NB4 (cell line): ENCODE measurements at places on chromosomes 5 and 9.
A peak's percentile ranks its signal among the peaks of the same experiment; 100 is the strongest.

DNA sequence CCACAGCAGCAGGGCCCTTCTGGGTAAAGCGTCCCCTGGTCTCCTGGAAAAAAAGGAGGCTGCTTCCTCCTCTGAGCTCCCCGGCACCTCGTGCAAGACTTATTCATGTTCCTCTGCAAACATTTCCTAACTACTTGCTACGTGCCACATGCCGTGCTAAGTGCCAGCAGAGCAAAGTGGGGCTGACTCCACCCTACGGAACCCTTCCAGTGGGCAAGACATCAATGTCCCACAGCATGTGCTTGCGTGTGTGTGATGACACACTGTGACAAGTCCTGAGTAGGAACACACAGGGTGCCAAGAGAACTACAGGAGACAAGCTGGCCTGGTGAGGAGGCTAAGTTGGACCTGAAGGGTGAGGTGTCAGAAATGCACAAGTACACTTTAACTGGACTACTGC is 57.4 kb downstream of the SEMA4D start:
- peak; percentile 85 for DNase-seq

- peak; percentile 75 for DNase-seq
These were observed 57.7 kb downstream of the MAPKAP1 start for GRCh38 chr9:125649315-125649714.

DNA sequence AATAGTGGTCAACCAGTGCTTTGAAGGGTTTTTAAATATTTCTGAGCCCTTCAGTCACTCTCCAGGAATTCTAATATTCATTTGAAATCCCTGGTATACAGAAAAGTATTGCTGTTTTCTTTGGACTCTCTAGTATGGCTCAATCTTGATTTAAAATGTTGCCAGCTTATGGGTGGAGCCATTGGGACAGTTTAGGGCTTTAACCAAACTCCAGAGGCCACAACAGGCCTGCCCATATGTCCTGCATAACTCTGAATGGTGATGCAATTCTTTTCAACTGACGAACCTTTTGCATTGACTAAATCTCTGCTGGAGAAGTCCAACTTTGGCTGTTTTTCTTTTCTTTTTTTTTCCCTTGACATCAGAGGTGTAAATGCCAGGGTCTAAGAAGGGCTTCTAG is 10.3 kb upstream of the ANKHD1 start:
- DNase-seq: peak; percentile 60

DNA sequence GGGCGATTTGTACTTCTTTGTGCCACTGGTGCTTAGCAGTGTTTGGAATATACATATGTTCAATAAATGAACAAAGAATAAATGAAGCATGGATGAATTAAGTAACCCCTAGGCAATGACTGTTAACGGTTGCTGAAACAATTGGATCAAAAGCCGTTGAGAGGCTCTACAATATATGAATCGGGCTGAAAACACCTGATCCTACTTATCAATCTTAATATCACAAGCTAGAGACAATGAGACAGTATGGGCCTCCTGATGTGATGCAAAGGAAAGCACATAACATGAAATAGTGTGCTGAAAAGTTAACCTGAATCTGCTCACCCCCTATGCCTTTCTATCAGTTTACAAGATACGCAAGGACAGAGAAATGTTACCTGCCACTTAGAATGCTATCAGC is 410.3 kb upstream of the RGMB start:
- no peak for DNase-seq

GRCh38 chr9:120431268-120431667 is 148.7 kb downstream of the CDK5RAP2 start:
- DNase-seq: peak; percentile 50

DNA sequence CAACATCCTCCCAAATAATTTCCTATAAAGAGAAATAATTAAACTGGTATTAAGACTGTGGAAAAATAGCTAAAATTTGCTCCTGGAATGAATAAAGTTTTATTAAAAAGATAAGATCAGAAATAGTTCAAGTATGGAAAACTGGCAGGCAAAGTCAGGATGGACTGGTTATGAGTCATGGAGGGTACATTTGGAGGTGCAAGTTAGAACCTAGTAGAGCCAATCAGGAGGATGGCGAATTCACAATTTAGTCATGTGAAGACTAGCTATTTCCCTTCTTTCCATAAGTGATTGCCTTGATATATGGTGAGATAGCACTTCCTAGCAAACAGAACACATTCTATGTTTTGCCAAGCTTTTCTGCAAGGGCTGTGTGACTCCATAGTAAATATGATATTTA is 1303.5 kb downstream of the EFNA5 start:
- no peak for DNase-seq

DNA sequence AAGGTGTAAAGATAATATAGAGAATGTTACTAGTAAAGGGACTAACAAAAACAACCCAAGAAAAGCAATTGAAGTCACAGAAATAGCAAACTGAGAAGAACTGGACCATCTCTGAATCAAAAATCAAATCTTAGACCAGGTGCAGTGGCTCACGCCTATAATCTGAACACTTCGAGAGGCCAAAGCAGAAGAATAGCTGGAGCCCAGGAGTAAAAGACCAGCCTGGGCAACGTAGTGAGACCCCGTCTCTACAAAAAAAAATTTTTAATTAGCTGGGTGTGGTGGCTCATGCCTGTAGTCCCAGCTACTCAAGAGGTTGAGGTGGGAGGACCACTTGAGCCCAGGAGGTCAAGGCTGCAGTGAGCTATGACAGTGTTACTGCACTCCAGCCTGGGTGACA is 27.3 kb downstream of the WNT8A start:
- no peak for DNase-seq

DNA sequence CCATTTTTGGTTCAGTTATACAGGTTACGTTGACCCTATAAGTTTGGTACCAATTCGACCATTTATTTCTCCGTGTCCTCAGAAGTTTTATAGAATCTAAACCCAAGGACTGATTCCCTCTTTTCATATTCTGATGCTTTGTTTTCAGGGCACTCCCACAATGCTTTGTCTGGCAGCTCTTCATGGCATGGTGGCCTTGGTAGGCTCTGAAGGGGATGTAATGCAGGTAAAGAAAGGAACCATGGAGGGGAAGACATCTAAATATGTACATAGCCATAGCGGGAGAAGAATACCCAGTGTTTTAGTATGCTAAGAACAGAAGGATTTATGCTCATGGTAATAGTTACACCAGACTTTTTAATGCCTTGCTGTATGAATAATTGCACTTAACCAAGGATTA is 82.7 kb downstream of the HACD4 start:
- no peak for DNase-seq

DNA sequence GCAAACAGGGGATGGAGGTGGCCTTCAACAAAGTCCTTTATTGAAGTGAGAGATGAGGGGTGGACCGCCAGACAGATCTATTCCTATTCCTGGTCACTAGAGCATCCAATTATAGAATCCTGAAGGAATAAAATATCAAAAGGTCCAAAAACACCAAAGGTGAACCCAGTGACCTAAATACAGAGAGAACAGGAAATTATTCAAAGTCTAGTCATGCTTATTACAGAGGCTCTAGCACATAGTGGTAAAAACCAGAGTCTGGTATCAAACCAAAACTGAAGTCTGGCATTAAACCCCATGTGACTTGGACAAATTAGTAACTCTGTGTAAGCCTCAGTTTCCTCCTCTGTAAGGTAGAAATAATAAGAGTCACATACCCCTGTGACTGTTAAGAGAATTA is 100.5 kb upstream of the SNX2 start:
- DNase-seq: no peak

- DNase-seq: no peak
These were observed 333.5 kb downstream of the EFNA5 start for GRCh38 chr5:107337281-107337680.

DNA sequence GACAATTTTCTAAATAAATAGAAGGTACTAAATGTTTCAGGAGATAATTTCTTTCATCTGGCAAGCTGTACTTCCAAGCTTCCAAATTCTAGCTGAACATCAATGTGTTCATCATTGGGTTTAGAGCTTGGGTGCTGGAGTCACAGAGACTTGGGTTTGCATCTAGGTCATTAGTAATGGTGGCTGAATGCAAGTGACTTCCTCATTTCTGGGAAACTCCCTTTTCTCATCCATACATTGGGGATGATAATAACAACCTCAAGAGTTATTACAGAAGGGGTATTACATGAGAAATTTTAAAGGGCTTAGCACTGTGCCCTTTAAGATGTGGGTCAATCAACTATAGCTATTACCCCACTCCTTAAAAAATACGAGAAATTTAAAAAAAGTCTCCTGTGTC is 41.1 kb upstream of the KLF4 start:
- DNase-seq: peak; percentile 73

- DNase-seq: no peak
These were observed 9.2 kb downstream of the ZBTB5 start for GRCh38 chr9:37455884-37456647.

DNA sequence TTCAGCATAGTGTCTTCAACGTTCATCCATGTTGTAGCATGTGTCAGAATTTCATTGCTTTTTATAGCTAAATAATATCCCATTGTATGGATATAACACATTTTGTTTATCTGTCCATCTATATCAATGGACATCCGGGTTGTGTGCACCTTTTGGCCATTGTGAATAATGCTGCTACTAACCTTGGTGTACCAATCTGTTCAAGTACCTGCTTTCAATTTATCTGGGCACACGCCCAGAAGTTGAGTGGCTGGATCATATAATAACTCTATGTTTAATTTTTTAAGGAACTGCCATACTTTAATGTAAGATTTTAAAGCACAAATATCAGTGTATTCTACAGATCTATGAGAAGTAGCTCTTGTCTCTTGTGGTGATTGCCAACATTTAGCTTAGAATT is 43.5 kb downstream of the SCAI start:
- no peak for DNase-seq

DNA sequence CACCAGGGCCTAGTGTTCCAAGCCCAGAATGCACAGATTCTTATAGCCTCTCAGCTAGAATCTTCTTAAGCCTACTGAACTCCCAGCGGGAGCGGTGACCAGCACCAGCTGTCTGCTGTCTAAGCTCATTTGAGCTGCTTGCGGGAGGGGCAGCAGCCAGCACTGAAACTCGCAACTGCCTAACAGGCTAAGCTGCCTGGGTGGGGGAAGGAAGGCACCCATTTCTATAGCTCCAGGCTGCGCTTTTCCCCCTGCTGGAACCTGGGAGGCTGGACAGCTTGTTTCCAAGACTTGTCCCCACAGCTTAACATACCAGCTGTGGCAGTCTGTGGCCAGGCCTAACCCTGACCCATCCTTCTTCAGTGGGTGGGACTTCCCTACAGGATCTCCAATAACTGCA is 512.9 kb downstream of the EFNA5 start:
- no peak for DNase-seq

DNA sequence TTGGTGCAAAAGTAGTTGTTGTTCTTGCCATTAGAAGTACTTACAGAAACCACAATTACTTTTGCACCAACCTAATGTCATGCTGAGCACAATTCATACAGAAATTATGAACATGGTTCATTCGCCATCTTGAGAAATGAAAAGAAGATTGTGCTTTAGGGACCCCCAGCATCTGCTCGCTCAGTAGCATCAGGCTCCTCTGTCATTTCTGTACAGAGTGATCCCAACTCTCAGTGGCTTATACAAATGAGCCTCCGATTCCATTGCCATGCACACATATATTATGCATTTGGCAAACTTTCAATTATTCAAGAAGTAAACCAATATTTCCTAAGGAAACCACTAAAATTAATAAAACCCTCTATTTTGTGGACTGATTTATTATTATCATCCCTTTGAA is 266.2 kb downstream of the MED10 start:
- no peak for DNase-seq

DNA sequence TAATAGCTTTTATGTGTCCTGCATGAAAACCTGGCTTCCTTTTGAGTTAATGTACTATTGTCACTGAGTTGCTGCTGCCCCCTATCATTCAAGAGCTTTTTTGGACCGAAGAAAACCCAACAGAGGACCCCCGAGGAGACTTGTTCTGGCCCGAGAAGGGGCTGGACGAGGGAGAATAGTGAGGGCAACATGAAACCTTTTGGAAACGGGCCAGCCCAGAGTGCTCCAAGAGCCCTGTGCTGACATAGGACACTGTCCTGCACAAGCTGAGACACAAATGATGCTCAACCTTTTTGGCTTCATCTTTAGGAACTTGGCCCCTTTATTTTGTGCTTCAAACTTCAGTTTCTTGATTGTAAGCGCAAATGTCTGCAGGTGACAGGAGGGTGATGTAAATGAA is 4.0 kb upstream of the GADD45G start:
- DNase-seq: no peak

GRCh38 chr5:169106911-169107706 is 193.8 kb downstream of the SLIT3 start:
- DNase-seq: no peak

DNA sequence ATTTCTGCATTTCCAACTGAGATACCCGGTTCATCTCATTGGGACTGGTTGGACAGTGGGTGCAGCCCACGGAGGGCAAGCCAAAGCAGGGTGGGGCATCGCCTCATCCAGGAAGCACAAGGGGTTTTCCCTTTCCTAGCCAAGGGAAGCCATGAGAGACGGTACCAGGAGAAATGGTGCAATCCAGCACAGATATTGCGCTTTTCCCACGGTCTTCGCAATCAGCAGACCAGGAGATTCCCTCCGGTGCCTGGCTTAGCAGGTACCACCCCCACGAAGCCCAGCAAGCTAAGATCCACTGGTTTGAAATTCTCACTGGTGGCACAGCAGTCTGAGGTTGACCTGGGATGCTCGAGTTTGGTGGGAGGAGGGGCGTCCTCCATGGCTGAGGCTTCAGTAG is 527.0 kb downstream of the TLE1 start:
- DNase-seq: no peak

- DNase-seq: no peak
These were observed 9.0 kb downstream of the FCN1 start for GRCh38 chr9:134908524-134909309.

GRCh38 chr9:114216081-114216480 is 60.7 kb downstream of the COL27A1 start:
- DNase-seq: no peak

GRCh38 chr9:1051584-1052275 is 1.6 kb downstream of the DMRT2 start:
- DNase-seq: no peak

DNA sequence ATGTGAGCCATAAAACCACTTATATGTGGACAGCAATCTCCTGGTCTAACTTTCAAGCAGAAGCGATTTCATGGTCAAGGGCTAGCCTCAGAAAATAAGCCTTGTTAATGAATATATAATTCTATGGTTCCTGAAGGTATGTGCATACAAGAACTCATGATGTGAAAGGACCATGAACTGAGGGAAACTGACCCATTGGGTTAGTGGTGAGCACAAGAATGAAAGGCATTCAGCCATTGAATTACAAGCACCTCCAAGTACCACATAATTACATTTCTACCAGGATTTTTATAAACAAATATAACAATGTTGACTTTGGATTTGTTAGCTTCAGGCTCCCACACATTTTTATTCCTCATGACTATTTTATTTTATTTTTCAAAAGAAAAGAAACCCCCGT is 459.0 kb downstream of the TLE4 start:
- DNase-seq: no peak
